Esophagus muscularis mucosa (tissue), 4 donors: ENCODE measurements at places on chromosomes 11 and 22.

GRCh38 chr11:586376-587316 lies 10.4 kb downstream of the PHRF1 start:
- DNase-seq = no peak

GRCh38 chr11:96464700-96465307 lies 75.0 kb downstream of the JRKL start:
- DNase-seq = no peak

DNA sequence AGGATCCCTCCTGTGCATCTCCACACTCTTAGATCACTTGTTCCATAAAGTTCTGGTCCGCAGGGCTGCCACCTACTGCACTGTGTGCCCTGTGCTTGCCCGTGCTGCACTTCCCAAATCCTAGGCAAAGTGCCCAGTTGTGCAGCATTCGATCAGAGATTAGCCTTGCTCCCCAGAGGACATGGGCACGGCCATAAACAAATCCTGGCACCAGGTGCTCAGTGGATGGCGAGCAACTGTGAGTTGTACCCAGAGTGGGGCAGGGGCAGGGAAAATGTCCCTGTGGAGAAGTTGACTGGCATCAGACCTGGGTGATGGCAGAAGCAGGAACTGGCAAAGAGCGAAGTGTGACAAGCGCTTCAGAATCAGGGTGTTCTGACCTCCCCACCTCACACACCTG lies 4.7 kb downstream of the FADS2 start:
- DNase-seq = no peak

- DNase-seq = no peak
These were observed 604 bp upstream of the POLR3H start for GRCh38 chr22:41544671-41545476.

DNA sequence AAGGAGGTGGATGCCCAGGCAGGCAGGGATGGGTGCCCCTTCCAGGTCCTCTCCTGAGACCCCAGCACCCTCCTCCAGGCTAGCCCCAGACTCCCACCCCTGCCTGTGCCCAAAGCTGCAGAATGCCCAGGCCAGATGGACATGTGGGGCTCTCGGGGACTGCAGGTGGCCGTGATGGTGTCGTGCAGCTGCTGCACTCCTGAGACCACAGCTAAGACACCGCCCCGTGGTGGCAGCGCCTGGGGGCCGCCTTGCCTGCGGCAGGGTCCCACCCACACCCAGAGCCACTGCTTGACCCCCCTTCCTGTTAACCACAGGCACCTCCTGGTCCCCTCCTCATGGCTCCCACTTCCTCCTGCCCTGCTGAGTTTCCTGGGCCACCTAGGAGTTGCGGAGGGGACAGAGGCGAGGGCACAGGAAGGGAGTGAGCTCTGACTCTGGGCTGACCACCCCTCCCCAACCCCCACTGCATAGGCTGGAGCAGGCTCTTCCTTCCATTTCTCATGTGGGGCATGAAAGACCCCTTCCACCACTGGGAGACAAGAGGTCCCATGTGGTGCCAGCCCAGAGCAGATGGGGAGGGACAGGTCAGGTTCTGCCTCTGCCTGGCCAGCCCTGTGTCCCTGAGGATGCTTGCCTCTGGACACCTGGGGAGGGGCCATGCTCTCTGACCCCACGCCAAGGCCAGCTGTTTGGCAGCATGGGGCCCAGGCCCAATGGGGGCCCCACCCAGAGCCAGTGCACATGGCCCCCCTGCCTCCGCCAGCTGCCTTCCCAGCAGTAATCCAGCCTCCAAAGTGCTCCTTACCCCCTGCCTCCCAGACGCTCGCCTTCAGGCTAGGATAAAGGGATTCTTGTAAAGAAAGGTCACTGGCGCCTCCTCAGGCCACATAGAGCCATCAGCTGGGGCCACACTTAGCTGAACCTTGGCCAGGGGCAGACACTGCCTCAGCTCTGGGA lies 29.3 kb downstream of the OSBPL5 start:
- DNase-seq = no peak

- DNase-seq = no peak
These were observed 9.1 kb upstream of the CLCF1 start for GRCh38 chr11:67382276-67383136.

DNA sequence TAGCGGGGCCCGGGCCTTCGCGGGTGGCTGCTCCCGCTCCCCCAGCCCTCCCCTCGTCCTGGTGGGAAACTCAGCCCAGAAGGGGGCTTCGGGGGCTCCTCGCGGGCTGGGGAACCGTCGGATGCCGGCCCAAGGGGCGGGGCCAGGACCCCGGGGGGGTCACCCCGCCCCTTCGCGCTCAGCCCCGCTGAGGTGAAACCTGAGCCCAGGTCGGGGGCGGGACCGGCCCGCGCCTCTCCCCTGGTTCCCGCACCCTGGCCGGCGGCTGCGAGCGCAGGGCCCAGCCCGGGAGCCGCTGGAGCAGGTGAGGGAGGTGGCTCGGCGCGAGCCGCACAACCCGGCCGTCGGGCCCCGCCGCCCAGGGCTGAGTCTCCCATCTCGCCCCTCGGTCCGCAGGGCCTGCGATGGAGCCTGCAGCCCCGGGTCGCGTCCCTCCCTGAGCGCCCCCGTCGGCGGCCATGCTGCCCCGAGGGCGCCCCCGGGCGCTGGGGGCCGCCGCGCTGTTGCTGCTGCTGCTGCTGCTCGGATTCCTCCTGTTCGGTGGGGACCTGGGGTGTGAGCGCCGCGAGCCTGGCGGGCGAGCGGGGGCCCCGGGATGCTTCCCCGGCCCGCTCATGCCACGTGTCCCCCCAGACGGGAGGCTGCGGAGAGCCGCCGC lies at the start of gene LARGE2:
TSS of gene LARGE2 (plus strand) at position 232 of the 658 bp plus-strand sequence. CDS start at position 459, 227 bp downstream.
- no peak for DNase-seq

DNA sequence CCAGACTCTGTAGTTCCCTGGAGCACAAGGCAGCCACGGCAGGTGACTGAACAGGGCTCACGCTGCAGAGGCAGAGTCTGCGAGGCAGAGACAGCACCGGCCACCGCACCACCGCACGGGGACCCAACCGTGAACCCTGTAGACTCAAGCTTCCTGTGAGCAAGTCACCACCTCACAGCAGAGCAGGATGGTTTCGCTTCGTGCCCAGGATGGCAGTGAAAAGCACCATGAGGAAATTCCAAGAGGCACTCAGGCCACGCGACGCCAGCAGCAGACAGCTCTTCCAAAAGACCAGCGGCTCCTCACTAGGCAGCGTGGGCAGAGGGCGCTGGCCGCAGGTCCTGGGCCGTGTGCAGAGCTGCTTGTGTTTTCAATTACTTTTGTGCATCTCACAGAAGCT lies 24.5 kb downstream of the BRD1 start:
- DNase-seq = no peak
